ENCODE measurements at places on chromosomes 6 and 20.

GRCh38 chr20:49982072-49982345 is 771 bp upstream of the SNAI1 start:
- DNase-seq: no peak

DNA sequence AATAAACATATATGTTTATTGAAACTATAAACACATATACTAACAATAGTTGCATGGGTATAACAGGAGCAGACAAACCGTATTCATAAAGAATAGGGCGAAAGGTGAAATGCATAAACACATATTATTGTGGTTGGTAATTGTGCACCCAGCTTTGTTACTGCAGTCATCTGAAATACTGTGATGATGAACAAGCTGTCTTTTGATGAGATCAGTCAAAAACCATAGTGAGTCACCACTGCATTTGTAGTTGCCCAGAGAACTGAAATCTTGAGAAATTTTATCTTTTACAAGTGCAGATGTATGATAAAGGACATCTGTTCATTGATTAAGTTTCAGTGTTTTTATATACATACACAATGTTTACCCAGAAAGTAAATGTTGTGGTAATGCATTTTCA is 133.7 kb downstream of the MYO6 start:
- no peak for DNase-seq

GRCh38 chr6:2229039-2229438 is 16.4 kb downstream of the GMDS start:
- DNase-seq: no peak

- no peak for DNase-seq
Observed at GRCh38 chr20:48721324-48722001, 106.3 kb downstream of the PREX1 start.

DNA sequence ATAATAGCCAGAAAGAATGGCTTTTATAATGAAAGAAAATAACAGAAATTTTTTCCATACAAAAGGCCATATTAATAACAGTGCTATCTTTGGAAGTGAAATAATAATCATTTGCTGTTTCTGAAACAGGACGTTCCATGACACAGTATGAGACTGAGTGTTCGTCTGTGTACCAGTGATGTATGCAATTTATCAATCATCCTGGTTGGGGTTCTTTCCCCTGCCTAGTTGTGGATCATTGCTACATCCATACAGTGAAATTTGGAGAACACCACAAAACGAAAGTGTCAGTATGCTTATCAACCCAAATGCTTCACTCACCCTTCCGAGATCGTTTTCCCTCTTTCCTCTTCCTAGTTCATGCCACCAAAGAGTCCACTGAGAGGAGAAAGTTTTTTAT is 151.4 kb upstream of the PRDM1 start:
- no peak for DNase-seq

GRCh38 chr20:43379239-43379917 is 78.3 kb upstream of the SRSF6 start:
- DNase-seq: no peak

GRCh38 chr20:14963262-14963663 is 625.9 kb upstream of the FLRT3 start:
- no peak for DNase-seq

DNA sequence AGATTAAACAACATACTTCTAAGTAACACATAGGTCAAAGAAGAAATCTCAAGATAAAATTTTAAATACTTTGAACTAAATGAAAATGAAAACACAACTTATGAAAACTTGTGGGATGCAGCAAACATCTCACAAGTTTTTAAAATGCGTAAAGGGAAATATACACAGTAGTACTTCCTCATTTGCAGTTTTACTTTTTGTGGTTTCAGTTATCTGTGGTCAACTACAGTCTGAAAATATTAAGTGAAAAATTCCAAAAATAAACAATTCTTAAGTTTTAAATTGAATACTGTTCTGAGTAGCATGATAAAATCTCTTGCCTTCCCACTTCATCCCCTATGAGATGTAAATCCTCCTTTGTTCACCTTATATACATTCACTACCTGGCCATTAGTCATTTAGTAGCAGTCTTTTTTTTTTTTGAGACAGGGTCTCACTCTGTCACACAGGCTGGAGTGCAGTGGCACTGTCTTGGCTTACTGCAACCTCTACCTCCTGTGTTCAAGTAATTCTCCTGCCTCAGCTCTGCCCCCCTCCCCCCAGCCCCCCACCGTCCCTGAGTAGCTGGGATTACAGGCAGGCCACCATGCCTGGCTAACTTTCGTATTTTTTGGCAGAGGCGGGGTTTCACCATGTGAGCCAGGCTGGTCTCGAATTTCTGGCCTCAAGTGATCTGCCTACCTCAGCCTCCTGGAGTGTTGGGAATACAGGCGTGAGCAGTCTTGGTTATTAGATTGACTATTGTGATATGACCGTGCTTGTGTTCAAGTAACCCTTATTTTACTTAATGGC is 154.6 kb upstream of the AHI1 start:
- DNase-seq: no peak

Measured in activated CD4-positive, CD25-positive, alpha-beta regulatory T cell (primary cell).